ENCODE measurements at places on chromosomes 3 and 15. TPM values are rescaled to one million over a fixed set of nuclear protein-coding genes. Genes with fewer than 3 reads are reported as not detected.

The CA12 gene
- 4.9 TPM for total RNA-seq

The GOLGA6L24 gene
- total RNA-seq = not detected

The ITIH3 gene
- total RNA-seq = not detected

The SEMA4B gene
- 16.7 TPM for total RNA-seq

The EXOG gene
- 12.8 TPM for total RNA-seq

The FSIP1 gene
- total RNA-seq = 0.73 TPM

The SI gene
- not detected for total RNA-seq

The GMNC gene
- 0.06 TPM for total RNA-seq

The CCR2 gene
- total RNA-seq = not detected

The SLC49A4 gene
- total RNA-seq = 14.4 TPM

The CD200R1 gene
- total RNA-seq = not detected

The ZNF662 gene
- total RNA-seq = 1.5 TPM

The GOLGA8H gene
- 0.23 TPM for total RNA-seq

The SLC51A gene
- total RNA-seq = not detected

The CCDC191 gene
- total RNA-seq = 1.5 TPM

The ASB14 gene
- not detected for total RNA-seq

The C3orf38 gene
- total RNA-seq = 36.6 TPM

The KLHL6 gene
- 13.0 TPM for total RNA-seq

The ADGRG7 gene
- not detected for total RNA-seq

The SCN11A gene
- 0.23 TPM for total RNA-seq

The CYP8B1 gene
- total RNA-seq = not detected

The NEK10 gene
- 3.4 TPM for total RNA-seq

The TIMP4 gene
- not detected for total RNA-seq

The OR5K2 gene
- total RNA-seq = not detected

The IMP3 gene
- total RNA-seq = 115 TPM

The APBA2 gene
- total RNA-seq = 53.5 TPM

The LCTL gene
- total RNA-seq = not detected

The TF gene
- 0.12 TPM for total RNA-seq

The CHRFAM7A gene
- 1.1 TPM for total RNA-seq

The PCOLCE2 gene
- 0.58 TPM for total RNA-seq

The CHRNA5 gene
- total RNA-seq = 1.6 TPM

The NR1I2 gene
- not detected for total RNA-seq

The SOX14 gene
- total RNA-seq = not detected

The CACNA2D2 gene
- total RNA-seq = 0.10 TPM

The THAP10 gene
- 3.0 TPM for total RNA-seq

The CASR gene
- not detected for total RNA-seq

The TNNC1 gene
- total RNA-seq = not detected

The SYNPR gene
- total RNA-seq = not detected

The ANKDD1A gene
- 0.58 TPM for total RNA-seq

The C2CD4A gene
- 0.05 TPM for total RNA-seq

The RPP25 gene
- 25.3 TPM for total RNA-seq

The MST1 gene
- total RNA-seq = 6.7 TPM

The CRABP1 gene
- total RNA-seq = not detected

The GPR176 gene
- 24.0 TPM for total RNA-seq

The SAMD7 gene
- not detected for total RNA-seq

The GP5 gene
- total RNA-seq = 0.29 TPM

The TPRG1 gene
- 0.53 TPM for total RNA-seq

The LOXL1 gene
- 35.5 TPM for total RNA-seq

The IL20RB gene
- 1.6 TPM for total RNA-seq

The RAD51 gene
- 4.7 TPM for total RNA-seq

The PAK6 gene
- not detected for total RNA-seq

The LRRFIP2 gene
- 57.9 TPM for total RNA-seq

The ZNF385D gene
- total RNA-seq = 2.2 TPM

The UROC1 gene
- total RNA-seq = not detected

The EFHB gene
- total RNA-seq = not detected

The CGNL1 gene
- 26.7 TPM for total RNA-seq

Measured in glomerular endothelial cell (primary cell).